ENCODE measurements at places on chromosomes 3 and 15.
A peak's percentile ranks its signal among the peaks of the same experiment; 100 is the strongest.

DNA sequence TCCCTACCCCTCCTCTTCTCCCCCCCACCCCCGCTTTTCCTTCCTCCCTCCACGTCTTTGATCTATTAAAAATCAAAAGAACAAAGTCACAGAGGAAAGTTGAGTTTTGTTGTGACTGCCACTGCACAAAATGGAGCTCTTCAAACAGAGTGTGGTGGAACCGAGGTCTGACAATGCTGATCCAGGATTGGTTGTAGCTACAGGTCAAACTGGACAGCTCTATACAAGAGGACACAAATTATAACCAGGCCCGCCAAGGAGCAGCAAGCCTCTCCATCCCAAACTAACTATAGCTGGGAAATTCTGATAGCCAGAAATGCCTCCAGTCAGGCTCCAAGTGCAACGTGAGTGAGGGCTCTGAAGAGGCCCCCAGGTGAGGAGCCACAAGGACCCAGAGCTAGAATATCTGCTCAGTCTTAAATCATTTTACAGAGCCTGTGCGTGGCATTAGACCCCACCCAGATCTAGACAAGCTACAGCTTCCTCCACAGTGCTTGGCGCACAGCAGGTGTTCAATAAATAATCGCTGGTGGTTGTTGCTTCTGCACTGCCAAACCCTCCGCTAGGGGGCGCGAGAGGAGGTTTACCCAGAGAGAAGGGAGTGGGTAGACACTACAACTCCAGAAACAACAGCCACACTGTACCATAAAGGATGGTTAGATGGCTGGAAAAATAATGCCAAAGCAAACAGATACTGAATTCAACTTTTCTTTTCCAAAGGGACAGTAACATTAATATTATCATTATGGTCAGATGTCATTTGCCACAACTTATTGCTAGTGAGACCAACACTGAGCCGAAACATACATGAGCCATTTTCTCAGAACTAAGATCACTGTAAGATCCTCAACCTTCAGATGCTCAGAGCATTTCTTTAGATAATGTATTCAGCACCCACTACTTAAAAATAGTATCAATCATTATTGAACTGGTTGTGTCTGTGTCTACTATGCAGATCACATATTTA, 44.6 kb downstream of the ZIC4 start:
- peak; percentile 52 for DNase-seq

GRCh38 chr3:52440249-52440551, 4.7 kb downstream of the SEMA3G start:
- DNase-seq = no peak

DNA sequence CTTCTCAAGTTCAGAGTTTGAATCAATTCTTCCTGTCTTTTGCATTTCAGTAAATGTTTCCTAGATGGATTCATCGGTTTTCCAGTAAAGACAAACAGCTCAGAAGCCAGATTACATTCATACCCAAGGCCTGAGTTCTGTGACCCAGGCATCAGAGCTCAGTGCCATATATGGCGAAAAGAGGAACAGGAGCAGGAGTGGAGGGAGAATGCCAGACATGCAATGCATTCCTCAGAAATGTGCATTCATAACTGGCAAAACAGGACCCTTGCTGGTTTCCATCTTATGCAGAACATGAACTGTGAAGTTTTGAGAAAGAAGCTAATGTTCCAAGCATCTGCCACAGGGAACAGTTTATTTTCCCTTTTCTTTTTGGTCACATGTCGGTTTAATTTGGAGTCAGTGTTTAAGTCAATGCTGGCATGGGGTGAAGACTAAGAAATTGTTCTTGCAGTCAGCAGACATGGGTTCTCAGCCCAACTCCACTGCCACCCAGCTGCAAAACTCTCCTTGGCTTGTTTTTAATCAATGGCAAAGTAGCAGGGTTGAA, 116.5 kb downstream of the LPP start:
- DNase-seq = peak; percentile 81

DNA sequence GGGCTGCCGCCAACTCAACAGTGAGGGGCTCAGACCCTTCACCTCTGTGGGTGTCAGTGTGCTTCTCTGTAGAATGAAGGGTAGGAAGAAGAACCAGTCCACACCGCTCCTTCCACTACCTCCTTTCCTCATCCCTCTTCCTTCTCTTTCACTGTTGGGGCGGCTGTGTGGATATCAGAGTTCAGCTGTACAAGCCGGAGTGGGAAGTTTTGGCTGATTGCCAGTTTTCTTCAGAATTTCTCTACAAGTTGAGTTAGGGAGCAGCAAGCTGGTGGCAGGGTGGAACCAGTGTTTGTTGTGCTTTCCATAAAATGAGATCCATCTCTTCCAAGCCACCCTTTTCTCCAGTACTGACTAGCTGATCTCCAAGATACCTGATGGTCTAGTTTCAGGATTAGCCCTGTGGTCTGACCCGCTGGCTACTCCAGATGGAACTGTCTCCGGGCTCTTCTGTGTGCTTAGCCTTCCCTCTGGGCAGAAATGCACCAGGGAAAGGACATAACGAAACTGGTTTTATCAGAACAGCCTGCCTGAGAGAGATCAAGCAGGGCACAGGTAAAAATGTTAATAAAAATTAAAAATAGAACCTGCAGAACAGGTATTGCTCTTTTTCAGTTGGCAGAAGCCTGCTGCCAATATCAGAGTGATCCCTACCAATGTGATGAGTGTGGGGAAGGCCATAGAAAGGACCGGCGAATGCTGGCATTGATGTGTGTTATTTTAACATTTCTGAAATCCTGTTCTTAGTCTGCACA, 169.9 kb upstream of the TSC22D2 start:
- DNase-seq = no peak

GRCh38 chr15:54917312-54917711, 279.4 kb downstream of the RSL24D1 start:
- DNase-seq = no peak

- DNase-seq = no peak
Observed at GRCh38 chr3:61912158-61912557, 350.8 kb downstream of the PTPRG start.

GRCh38 chr15:64634576-64635498, 140.6 kb downstream of the RBPMS2 start:
- DNase-seq = no peak

GRCh38 chr15:36414670-36415069, 164.8 kb upstream of the CDIN1 start:
- no peak for DNase-seq

DNA sequence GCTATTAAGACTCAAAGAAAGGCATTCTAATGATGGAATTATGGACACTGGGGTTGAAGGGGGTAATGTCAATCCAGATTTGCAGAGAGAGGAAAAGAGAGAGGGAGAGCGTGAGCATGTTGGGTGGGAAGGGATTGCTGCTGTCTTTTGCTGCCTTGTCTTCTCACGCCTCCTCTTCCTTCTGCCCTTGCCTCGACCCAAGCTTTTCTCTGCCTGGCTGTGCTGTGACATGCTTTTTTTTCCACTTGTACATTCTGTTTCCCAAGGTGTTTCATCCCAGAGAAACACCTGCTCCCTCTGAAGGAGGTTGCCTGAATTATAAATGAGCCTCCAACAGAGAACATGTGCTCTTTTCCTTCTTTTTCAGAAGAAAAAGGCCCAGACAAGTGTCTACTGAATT, 80.3 kb downstream of the BDH1 start:
- DNase-seq = no peak

- DNase-seq = no peak
Observed at GRCh38 chr3:161393803-161394202, 22.5 kb upstream of the SPTSSB start.

- no peak for DNase-seq
Observed at GRCh38 chr3:123832692-123833397, 51.3 kb downstream of the MYLK start.

GRCh38 chr3:57646723-57647122, 46.2 kb downstream of the DENND6A start:
- peak; percentile 7 for DNase-seq

- no peak for DNase-seq
Observed at GRCh38 chr3:155488671-155489070, 195.2 kb upstream of the STRIT1 start.

DNA sequence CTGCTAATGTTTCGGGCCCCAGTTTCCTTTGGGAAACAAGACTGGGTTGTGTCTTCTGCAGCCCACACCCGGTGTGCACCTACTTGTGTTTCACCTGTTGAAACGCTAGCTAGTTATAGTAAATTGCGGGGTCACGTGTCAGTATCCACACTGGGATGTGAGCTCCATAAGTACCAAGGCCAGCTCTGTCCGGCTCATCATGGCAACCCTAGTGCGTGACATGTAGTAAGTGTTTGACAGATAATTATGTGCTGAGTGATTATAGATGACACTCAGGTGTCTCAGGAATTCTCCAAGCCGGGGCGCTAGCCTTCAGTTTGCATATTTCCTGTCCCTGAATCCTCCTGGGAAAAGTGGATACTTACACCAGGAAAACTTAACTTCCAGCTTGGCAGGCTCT, 12.8 kb downstream of the APOD start:
- DNase-seq = no peak

DNA sequence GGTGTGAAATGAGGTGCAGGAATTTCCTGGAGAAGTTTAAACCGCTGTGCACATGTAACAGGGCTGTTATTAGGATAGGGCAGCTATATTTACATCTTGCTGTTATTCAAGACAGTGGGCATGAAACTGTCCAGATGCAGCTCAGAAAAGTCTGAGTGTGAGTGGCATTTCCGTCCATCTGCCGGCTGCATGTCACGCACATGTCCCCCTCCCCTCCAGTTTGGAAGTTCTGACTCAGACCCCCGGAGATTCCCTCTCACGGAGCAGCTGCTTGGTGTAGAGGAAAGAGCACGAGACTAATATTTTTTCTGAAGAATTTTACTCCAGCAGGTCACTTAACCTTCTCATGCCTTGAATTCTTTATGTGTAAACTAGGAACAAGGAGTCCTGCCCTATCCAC, 69.8 kb downstream of the FEM1B start:
- DNase-seq = no peak

GRCh38 chr3:49747792-49748480, 24.2 kb upstream of the GMPPB start:
- no peak for DNase-seq

DNA sequence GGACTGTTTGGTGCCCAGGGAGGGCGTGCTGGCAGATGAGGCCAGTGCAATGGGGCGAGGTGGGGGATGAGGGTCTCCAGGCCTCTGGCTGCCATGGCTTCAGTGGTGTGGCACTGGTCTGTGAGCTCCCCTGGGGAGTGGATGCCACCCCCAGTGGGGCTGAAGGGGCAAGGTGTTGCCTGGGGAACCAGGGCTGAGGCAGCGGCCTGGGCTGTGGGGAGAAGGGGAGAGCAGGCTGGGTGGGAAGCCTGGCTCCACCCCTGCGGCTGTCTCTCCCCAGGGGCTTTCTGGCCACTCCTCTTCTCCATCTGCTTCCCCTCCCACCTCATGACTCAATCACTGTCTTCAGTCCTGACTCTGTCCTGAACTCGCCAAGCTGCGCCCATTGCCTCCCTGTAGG, 88.4 kb upstream of the TLE3 start:
- no peak for DNase-seq

- DNase-seq = no peak
Observed at GRCh38 chr3:143041903-143042302, 40.5 kb downstream of the U2SURP start.

DNA sequence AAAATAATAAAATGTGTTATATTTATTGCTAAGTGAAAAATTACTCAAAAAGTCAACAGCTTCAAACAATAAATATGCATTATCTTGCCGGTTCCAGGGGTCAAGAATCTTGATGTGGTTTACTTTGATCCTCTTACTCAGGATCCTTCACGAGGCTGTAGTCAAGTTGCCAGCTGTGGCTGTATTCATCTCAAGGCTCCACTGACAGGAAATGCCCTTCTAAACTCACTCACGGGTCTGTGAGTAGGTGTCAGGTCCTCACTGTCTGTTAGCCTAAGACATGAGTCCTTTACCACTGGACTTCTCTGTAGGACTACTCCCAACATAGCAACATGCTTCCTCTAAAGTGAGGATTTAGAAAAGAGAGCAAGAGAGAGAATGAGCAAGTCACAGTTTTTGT, 983.0 kb downstream of the SI start:
- no peak for DNase-seq

DNA sequence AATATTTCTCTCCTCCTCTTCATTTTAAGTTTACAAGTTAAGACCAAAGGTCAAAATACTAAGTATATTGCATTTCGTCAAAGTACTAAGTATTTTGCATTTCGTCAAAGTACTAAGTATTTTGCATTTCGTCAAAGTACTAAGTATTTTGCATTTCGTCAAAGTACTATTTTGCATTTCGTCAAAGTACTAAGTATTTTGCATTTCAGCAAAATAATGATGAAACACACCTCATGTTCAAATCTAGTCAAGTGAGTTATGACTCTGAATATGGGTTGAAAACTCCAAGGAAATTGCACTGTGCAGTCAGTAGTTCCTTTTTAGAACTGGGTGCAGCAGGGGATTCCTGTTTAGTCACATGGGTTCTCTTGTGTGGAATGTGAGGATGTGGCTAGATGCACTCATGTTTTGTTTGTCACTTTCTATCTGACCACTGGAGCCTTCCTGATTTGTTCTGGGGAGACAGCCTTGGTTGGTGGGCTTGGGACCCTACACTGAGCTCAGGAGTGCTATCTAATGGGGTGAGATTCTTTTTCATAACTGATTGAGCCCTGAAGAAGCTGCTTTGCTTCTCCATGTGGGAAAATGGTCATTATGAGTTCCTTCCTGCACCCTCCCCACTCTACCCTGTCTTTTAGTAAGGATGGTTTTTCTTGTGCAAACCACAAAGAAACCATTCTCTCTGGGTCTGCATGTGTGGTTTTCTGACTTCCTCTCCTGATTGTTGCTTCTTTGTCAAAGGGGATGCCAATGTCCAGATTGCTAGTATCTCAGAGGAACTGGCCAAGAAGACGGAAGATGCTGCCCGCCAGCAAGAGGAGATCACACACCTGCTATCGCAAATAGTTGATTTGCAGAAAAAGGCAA, 73.4 kb downstream of the CCK start:
- DNase-seq = peak; percentile 88

DNA sequence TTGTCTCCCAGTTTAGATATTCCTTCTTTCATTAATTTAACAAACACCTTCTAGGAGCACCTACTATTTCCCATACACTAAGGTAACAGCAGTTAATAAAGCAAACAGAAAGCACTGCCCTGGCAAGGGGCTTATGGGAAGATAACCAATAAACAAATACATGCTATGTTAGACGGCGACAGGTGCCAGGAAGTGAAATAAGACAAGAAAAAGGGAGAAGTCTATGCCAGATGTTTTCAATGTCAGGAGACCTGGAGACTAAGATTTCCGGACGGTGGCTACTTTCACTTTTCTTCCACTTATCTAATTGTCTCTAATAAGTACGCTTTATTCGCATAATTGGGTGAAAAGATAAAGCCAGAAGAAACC, 32.5 kb upstream of the ZNF445 start:
- peak; percentile 27 for DNase-seq

- peak; percentile 65 for DNase-seq
Observed at GRCh38 chr3:126342991-126343648, 14.1 kb downstream of the KLF15 start.
